ENCODE measurements at places on chromosomes 16 and 17.

DNA sequence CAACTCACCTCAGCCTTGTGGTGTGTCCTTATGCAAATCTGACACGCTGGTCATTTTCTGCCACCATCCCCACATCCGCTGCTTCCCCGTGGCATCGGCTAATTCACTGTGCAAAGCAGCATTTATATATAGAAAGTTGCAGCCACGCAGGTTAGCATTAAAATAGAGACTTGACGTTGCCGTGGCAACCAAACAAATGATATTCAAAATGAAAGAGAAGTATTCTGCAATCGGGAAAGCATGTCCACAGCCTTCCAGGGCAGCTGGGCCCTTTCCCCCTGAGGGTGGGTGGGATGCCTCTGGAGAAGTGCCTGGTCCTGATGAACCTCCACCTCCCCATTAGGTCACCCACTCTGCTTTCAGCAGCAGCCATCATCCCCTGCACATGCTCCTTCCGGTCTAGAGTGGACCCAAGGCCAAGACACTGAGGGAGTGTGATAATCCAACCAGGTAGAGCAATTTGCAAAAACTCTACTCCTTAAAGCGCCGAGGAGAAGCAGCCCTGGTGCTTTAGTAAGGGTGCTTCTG, 138.7 kb downstream of the GAS7 start:
- no peak for DNase-seq

- no peak for DNase-seq
These were observed 24.5 kb upstream of the SUPT4H1 start for GRCh38 chr17:58376472-58377000.

DNA sequence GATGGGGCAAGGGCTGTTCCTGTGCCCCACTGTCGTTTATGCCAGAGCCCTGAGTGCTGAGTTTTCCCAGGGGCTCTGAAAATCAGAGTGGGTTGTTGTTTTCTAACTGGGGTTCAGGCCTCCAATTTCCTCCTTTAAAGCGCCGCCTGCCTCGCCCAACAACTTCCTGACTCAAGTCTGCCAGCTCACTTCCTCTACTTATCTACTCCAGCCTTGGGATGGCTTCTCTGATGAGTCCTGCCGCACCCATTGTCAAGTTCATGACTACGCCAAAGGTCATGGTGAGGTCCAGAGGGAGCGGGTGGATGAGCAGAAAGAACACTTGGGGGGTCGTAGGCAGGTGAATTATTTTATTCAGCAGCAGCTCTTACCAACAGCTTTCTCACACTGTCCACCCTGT, 104.7 kb downstream of the UTP18 start:
- DNase-seq = no peak

GRCh38 chr17:39062846-39063680, 88.4 kb downstream of the PLXDC1 start:
- DNase-seq = no peak

- DNase-seq = no peak
These were observed 215.1 kb upstream of the GSE1 start for GRCh38 chr16:85398050-85398451.

DNA sequence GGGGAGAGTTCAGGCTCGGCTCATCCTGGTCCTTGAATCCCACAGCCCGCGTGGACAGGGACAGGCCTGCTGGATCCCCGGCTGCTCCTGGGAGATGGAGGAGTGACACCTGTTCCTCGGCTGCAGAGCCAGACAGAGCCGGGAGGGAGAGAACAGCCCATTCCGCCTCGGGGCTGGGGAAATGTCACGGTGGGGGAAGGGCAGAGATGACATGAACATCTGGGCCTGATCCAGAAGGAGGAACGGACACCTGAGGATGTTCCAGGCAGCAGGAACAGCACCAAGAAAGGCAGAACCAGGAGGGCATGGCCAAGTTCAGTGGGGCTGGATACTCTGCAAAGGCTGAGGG, 2.1 kb downstream of the ZNF764 start:
- DNase-seq = no peak

DNA sequence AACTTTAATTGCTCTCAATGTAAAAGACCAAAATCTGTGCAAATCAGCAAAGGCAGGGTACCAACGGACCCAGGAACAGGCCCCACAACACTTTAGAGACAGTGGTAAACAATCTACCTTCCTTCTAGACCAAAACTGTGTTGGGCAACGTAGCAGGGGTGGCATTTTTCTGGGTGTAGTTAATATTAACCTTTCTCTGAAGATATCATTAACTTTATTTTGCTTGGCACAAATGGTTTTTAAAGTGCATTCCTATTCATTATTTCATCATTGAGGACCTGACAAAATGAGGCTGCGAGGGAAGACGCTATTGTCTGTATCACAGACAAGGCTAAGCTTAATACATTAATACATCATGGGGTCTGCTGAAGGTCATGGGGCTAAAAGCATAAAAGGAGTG, 37.9 kb upstream of the TRAP1 start:
- no peak for DNase-seq

GRCh38 chr16:22016927-22017326, 9.0 kb downstream of the MOSMO start:
- DNase-seq = no peak

DNA sequence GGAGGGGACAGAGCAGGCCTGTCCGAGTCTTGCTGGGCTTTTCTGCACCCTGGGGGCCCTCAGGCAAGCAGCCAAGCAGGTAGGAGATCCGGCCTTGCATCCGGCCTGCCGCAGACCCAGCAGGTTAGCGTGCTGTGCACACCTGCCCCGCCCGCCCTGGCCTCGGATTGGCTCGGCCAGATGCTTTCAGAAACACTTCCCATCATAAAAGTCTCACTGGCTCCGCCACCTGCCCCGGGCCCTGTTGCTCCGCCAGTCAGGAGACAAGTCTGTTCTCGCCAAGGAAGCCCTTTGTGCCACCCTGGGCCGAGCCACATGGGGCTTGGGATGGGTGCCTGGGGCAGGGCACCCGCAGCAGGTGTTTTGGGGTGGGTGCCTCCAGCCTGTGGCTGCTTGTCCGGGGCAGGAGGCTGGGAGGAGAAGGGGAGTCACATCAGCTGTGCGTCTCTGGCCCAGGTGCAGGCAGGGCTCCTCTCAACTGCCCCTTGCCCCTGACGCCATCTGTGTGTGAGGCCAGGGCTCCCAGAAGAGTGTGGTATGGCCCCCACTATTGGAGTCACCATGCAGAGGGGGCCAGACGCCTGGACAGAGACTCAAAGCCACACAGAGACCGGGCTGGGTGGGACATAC, 228.2 kb upstream of the GSE1 start:
- DNase-seq = no peak

GRCh38 chr17:83014297-83014696, 65.1 kb upstream of the METRNL start:
- no peak for DNase-seq

- no peak for DNase-seq
These were observed 38.2 kb downstream of the PLCG2 start for GRCh38 chr16:81817296-81817695.

- DNase-seq = no peak
These were observed 6.2 kb downstream of the CRISPLD2 start for GRCh38 chr16:84825896-84826557.

DNA sequence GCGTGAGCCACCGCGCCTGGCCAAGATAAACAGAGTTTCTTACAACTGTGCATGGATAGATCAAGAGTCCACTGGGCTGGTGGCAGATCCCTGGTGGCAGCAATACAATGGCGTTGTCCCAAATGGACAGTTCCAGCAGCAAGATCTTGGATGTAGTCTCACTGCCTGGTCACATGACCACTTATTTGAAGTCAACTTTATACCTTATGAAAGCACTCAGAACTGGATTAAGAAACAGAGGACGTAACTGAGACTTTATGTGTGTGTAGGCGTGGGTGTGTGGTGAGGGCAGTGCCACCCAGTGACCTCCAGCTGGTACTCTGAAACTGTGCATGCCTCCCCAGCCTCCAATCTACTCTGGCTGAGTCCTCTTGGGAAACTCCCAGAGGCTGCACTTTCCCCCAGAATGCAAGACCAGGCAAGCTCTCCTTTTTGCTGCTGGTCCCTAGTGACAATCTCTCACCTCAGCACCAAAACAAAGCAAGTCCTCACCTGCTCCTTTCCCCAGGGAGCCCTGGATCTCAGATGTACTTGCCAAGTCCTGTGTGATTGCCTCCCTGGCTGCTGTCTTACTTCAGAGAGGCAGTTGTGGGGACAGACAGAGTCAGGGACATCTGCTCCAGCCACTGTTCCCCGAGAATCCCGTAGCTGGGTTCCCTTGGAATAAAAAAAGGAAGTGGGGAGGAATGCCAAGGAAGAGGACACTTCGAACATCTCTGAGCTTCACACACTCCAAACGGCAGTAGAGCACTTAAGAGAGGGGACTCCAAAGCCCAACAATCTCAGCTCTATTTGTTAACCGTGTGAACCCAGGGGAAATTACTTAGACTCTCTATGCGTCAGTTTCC, 11.7 kb upstream of the ST6GALNAC2 start:
- DNase-seq = no peak

DNA sequence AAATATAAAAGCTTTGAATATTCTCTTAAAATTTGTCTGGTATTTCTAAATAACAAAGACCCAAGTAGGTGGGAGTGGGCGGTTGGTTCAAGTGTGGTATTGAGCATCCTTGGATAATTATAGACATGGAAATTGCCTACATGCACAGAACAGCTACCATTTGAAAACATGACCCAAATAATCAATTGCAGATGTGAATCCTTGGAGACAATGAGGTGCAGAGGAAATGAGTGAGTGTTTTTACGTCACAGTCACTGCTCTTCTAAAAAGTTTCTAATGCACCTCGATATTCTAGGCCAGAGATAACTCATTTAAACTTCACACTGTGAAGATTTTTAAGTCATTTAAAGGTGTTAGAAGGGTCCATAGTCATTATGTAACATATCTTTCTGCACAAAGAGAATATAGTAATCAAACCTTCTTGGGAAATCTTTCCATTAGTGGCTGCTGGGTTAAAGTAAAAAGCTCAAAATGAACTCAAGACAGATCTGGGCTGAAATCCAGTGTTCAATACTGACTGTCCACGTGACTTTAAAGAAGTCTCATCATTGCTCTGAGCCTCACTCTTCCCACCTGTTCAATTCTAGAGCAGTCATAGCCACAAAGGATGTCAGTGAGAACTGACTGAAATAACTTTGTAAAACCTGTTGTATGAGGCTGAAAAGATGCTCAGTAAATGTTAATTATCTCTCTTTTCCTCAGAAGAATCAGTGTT, 144.5 kb downstream of the CDH11 start:
- no peak for DNase-seq

- DNase-seq = no peak
These were observed 469.5 kb upstream of the RBFOX1 start for GRCh38 chr16:6863135-6863534.

- no peak for DNase-seq
These were observed 187.8 kb downstream of the RAB11FIP4 start for GRCh38 chr17:31579265-31579664.

GRCh38 chr17:5429191-5429887, 9.4 kb downstream of the RPAIN start:
- no peak for DNase-seq

DNA sequence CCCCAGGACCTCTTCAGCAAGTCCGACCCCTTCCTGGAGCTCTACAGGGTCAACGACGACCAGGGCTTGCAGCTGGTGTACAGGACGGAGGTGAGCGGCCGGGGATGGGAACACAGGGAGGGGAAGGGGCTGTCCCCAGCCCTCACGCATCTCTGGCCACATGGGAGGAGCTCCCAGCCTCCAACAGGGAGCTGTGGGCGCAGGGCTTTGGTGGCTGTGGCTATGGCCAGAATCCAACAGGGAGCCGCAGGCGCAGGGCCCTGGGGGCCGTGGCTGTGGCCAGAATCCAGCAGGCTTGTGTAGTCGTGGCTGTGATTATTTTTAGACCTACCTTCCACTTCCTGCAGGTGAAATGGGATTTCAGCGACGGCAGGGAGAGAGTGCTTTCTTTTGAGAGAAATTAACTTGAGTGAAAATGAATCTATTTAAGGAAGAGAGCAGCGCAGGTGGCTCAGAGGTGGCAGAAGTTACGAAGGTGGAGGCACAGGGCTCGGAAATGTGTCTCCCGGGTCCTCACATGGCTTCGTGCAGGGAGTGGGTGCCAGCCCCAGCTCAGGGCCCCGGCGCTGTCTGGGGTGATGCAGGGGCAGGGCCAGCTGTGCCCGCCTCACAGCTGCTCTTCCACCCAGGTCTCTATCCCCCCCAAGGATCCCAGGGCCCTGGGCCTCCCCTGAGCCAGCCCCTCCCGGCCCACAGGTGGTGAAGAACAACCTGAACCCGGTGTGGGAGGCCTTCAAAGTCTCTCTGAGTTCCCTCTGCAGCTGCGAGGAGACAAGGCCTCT, 9.4 kb downstream of the CPNE7 start:
- DNase-seq = no peak

GRCh38 chr16:11675561-11676511, 7.6 kb downstream of the SNN start:
- no peak for DNase-seq

DNA sequence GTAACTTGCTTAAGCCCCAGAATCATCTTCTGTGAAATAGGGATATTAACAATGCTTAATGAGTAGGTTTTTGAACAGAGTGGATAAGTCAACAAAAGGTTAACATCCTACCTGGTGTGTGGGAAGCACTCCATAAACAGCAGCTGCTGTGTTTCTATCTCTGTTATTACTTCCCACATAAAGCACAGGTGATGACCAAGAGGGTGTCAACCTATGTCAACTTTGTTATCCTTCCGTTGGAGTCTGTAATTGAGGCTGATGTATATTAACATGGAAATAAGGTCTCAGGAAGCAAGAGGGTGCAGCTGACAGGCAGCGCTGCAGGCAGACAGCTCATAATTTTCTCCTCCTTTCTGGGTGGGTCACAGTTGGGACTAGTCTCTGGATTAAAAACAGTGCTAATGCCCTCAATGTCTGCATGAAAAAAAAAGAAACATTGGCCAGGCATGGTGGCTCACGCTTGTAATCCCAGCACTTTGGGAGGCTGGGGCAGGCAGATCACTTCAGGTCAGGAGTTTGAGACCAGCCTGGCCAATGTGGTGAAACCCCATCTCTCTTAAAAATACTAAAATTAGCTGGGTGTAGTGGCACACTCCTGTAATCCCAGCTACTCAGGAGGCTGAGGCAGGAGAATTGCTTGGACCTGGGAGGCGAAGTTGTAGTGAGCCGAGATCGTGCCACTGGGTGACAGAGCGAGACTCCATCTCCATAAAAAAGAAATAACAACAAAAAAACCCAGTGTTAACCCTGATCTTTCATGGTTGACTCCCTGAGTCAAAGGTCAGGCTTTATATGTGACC, 269.6 kb downstream of the SNX29 start:
- DNase-seq = no peak

- DNase-seq = no peak
These were observed 41.6 kb downstream of the DCAKD start for GRCh38 chr17:45009676-45010467.

GRCh38 chr17:8133941-8134340, 10.0 kb upstream of the HES7 start:
- DNase-seq = no peak

DNA sequence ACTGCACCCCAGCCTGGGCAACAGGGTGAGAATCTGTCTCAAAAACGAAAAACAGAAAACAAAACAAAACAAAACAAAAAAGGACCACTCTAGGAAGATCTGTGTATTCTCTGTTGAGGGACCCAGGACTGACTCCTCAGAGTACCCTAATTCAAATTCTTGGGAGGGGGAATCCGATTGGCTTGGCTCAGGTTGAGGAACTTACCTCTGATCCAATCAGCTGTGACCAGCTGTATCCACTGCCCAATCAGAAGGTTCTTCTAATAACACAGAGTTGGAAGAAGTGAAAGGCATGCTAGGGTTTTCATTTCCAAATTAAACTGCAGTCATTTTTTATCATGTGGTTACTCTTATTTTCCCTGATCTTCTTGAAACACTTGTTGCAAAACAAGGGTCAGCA, 105.9 kb upstream of the CACNG3 start:
- no peak for DNase-seq
